ENCODE measurements at places on chromosomes 16 and 17. TPM values are rescaled to one million over a fixed set of nuclear protein-coding genes. Genes with fewer than 3 reads are reported as not detected.

TBKBP1 gene
- 10.1 TPM for total RNA-seq

KRT39 gene
- total RNA-seq = not detected

CD300C gene
- 4.2 TPM for total RNA-seq

RNF112 gene
- total RNA-seq = 7.3 TPM

MBTD1 gene
- 14.9 TPM for total RNA-seq

DNA sequence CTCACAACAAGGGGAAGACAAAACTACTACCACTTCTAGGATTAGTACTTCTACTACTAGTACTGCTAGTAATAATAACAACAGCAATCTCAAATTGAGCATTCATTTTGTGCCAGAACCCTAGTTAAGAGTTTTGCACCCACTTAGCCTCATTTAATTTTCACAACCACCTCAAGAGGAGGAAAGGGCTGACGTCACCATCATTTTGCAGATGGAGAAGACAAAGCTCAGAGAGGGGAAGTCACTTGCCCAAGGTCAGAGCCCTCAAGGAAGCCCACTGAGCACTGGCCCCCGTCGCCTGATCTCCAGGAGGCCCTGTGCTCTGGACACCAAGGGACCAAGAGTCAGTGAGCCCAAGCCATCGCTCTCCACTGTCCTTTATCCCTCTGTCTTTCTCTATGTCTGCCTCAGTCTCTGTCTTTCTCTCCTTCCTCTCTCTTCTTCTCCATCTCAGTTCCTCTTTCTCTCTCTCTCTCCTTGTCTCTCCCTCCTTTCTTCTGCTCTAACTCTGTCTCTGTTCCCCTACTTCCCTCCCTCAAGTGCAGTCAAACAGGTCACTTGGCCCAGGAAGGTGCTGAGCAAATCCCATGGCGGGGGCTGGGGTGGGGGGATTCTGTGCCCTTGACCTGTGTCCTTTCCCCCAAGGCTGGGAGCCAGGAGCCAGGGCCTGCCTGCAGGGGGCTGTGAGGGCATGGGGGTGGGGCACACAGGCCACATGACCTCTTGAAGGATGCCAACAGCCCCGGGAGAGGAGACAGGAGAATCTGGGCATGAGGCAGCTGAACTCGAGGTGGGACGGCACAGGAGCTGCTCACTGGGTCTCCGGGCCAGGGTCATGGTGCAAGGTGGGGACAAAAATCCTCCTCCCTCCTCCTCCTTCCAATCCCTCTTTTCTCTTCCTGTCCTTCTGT lies 11.2 kb upstream of the NGFR start:
- H3K4me1 ChIP-seq = peaks cover 4% of the 10 kb centered on the region
- H3K27ac ChIP-seq = no peak overlapping the region
- no peaks in the 10 kb centered on the region for H3K36me3 ChIP-seq

DNA sequence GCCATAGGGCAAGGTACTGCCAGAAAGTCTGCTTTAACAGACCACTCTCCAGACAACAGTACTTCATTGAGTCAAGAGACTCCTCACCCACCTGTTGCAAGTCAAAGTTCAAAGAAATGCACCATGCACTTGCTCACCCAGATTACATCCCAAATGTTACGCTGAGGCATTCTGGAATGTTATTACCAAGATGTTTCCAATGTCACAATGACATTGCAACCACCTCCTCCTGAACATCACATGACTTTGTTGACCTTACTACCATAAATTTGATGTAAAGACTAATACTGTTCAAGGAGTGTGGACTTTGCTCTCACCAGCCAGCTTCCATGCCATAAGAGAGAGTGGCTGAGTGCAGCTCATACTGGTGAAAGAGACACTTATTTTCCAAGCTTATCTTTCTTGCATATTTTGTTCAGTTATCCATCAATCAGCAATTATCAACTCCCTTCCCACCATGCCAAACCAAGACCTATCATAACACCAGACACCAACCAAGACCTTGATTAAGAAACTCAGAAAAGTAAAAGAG lies 58.5 kb upstream of the BCAR1 start:
- no peak overlapping the region for H3K4me3 ChIP-seq
- H3K27ac ChIP-seq = no peak overlapping the region
- H3K4me1 ChIP-seq = no peaks in the 10 kb centered on the region
- no peaks in the 10 kb centered on the region for H3K36me3 ChIP-seq
- DNase-seq = peak; percentile 37
- no peaks in the 10 kb centered on the region for H3K27me3 ChIP-seq

DNA sequence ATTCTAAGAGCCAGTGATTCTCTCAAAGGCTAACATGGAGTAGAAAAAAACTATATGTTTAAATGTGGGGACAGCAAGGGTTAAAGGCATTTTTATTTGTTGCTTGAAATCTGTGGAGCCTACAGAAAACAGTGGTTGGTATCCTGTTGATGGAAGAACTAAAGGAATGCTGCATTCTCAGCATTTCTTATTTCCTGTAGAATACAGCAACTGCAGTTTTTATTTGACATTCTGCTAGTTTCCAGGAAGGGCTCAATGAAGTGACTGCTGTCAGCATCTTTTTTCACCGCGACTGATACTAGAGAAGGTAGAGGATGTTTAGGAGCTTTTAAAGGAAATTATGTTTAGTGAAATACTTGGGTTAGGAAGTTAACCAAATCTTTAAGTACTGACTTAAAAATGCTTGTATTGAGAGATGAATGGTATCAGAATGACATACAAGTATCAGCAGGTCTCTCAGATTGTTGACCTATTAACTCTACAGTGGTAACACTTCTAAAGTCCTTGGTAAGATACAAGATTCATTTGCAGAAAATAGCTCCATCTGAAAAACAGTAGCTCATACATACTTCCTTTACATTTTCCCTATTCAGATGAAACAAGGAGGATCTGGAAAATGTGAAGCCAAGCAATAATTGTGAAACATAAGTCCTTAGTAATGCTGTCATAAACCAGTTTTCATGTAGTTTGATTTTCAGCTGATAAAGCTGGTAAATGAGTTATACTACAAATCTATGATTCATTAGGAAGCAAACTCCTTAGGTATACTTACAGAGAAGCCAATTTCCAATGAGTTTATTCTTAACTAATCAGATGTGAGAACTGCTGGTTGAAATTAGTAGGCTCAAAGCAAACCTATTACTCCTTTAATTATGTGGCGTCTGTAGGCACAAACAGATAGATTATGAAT lies 15.2 kb downstream of the CLTC start:
- no peak for DNase-seq
- no peak overlapping the region for H3K4me3 ChIP-seq
- peak overlapping the region; percentile 47 for H3K27ac ChIP-seq
- no peaks in the 10 kb centered on the region for H3K27me3 ChIP-seq
- no peaks in the 10 kb centered on the region for H3K36me3 ChIP-seq

GRCh38 chr16:88938777-88939244 lies 38.2 kb downstream of the CBFA2T3 start:
- no peak overlapping the region for H3K27ac ChIP-seq
- no peaks in the 10 kb centered on the region for H3K4me1 ChIP-seq
- H3K4me3 ChIP-seq = no peak overlapping the region

DNA sequence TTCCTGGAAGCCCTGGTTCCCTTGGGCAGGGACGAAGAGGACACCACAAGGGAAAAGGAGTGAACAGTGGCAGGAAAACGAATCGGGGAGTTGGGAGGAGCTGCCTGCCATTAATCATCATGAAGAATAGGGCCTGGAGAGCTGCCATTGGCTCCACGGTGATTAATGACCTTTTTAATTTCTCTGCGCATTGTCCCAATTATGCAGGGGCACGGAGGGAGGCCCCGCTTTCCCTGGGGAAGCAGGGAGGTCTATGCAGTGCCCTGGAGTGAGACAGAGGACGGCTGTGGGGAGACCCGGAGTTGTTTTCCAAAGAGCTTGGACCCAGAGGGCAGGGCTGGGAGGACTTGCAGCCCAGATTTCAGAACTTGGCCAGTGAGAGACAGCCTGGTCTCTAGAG lies 338.9 kb upstream of the C16orf82 start:
- peak; percentile 62 for DNase-seq
- no peaks in the 10 kb centered on the region for H3K4me1 ChIP-seq
- H3K4me3 ChIP-seq = no peak overlapping the region
- H3K36me3 ChIP-seq = no peaks in the 10 kb centered on the region

DNA sequence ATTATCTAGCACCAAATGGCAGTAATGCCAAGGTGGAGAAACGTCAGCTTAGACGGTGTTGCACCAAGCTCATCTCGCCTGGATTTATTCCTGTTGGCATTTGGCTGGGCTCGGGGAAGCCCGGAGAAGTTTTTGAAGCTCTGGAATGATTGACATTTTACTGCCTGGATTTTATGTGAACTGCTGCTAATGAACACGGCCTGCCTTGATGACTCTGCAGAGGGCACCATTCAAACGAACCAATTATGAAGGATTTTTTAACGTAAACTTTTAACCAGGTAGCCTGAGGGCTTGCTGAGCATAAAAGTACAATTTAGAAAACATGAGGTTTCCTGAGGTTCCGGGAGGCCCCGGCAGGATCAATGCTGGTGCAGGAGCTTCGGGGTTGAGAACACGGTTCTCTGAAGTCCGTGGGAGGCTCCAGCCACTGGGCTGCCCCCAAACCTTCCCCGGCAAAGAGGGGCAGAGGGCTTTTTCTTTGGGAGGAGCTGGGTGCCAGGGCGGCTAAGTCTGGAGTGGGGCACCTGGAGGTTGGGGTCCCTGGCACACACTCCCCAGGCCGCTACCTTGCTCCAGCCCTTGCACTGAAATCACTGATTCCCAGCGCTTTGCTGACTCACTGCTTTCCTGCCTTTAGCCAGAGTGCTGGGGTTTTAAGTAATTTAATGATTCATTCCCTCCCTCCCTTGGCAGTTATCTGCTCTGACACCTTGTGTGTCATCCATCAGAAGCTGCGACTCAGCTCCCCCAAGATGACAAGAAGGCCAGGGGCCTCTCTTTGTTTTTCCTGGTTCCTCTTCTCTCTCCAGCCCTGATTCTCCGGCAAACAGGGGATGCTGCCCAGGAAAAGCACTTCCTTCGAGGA lies 161.2 kb upstream of the IRX3 start:
- no peak overlapping the region for H3K27ac ChIP-seq
- no peaks in the 10 kb centered on the region for H3K36me3 ChIP-seq
- no peaks in the 10 kb centered on the region for H3K27me3 ChIP-seq
- H3K4me3 ChIP-seq = no peak overlapping the region
- no peaks in the 10 kb centered on the region for H3K4me1 ChIP-seq

DNA sequence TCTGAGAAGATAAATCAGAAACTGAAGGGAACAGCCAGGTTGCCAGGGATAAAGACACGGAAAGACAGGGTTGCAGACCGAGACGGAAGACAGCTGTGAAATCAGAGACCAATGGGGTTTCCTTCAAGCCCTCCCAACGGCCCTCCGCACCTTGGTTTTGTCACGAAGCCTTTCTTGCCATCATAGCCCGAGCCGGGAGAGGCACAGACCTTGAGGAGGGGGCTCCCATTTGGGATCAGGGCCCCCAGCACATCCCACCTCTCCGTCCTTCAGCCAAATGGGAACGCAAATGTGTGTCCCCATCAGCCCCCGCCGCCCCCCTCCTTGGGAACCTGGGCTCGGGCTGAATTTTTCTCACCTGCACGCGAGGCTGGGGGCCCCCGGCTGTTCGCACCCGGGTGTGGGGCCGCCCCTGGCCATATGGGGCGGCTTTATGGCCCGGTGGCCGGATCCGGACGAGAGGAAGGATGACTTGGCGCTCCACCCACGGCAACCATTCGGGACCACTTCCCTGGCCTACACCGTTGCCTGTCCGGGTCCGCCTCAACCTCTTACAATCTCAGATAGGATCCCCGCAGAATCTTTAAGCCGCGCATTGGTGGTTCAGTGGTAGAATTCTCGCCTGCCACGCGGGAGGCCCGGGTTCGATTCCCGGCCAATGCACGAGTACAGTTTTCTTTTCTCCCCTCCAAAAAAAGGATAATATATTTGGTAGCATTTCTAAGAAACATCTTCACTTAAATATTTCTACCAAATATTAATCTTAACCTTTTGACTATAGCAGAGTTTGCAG lies 1.4 kb upstream of the HES7 start:
- no peaks in the 10 kb centered on the region for H3K36me3 ChIP-seq
- peak overlapping the region; percentile 80 for H3K4me3 ChIP-seq
- H3K27me3 ChIP-seq = peaks cover 18% of the 10 kb centered on the region
- DNase-seq = peak; percentile 90

DNA sequence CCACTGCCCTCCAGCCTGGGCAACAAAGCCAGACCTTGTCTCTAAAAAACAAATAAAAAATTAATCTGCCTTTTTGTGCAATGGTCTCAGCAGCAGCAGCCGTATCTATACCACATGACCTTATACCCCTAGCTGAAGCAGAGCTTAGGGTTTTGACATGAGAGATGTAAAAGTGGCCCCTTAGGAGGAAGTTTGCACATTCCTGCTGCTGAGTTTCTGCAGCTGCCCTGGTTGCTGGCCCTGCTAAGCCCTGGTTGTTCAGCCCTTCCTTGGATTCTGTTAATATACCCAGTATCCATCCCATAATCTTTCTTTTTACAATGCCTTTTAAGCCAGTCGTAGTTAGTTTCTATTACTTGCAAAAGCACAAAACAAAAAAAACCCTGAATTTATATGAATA lies 33.0 kb upstream of the PRKCB start:
- DNase-seq = no peak
- no peak overlapping the region for H3K4me3 ChIP-seq
- no peaks in the 10 kb centered on the region for H3K27me3 ChIP-seq
- H3K27ac ChIP-seq = no peak overlapping the region

DNA sequence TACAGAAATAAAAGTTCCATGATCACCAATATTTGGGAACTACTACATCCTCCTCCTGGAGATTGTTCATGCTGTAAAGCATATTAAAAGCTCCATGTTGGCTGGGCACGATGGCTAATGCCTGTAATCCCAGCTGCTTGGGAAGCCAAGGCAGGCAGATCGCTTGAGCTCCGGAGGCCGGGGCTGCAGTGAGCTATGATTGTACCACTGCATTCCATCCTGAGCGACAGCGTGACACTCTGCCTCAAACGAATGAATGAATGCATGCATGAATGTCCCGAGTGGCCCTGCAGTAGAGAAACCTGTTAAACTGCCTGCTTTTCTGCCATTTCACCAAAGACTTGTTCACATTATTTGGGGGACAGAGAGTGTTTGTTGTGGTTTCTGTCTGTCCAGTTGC lies 15.0 kb downstream of the CNEP1R1 start:
- DNase-seq = no peak
- no peak overlapping the region for H3K27ac ChIP-seq
- peaks cover 5% of the 10 kb centered on the region for H3K36me3 ChIP-seq
- H3K4me3 ChIP-seq = no peak overlapping the region
- H3K4me1 ChIP-seq = no peaks in the 10 kb centered on the region
- no peaks in the 10 kb centered on the region for H3K27me3 ChIP-seq

DNA sequence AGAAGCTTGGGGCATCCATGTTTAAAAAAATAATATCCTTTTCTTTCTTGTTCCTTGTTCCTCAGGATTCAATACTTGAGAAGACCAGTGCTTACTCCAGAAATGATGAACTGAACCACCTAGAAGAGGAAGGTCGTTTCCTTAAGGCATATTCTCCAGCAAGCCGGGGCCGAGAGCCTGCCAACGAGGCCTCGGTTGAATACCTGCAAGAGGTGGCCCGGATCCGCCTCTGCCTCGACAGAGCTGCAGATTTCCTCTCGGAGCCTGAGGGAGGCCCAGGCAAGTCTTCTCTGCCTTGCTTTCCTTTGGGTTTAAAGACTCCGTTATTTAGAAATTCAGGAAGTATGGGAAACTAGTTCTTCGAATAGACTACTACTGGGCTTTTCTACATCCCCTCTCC lies 42.5 kb upstream of the ENDOV start:
- no peak for DNase-seq
- H3K36me3 ChIP-seq = peaks cover 72% of the 10 kb centered on the region
- H3K27ac ChIP-seq = no peak overlapping the region

Data from kidney (tissue), 22 donors.